ENCODE measurements at places on chromosomes 7 and 10.

- peak; percentile 61 for DNase-seq
Measured at GRCh38 chr10:100346351-100346764, 675 bp upstream of the SCD start.

DNA sequence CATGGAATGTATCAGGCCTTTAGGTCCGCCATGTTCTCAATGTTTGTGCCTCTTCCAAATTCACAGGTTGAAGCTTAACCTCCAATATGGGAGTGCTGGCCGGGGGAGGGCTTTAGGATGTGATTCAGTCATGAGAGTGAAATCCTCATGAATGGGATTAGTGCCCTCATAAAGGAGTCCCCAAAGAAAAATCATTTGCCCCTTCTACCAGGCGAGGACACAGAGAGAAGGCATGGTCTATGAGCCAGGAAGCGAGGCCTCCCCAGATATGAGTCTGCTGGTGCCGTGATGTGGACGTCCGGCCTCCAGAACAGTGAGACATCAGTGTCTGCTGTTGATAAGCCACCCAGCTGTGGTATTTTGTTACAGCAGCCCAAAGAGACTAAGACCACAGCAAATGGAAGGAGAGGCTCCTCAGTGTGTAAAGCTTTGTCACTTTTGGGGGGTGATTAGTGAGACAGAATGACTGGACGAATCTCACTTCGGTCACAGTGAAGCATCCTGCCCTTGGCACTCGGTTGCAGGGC, 231.3 kb upstream of the KLF6 start:
- DNase-seq: no peak

- peak; percentile 25 for DNase-seq
Measured at GRCh38 chr10:83991986-83992753, 147.1 kb upstream of the GHITM start.

DNA sequence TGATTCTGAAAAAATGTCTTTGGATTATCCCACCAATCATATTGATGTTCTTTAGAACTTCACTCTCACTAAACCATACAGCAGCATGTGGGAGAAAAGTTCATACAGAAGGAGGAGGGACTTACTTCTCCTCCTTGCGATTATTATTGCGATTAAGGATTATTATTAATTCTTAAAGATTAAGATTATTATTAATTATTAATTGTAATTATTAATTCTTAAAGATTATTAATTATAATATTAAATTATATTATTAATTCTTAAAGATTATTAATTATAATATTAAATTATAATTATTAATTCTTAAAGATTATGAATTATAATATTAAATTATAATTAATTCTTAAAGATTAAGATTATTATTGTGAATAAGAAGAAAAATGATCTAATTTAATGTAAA, 80.5 kb downstream of the MACC1 start:
- no peak for DNase-seq

- DNase-seq: no peak
Measured at GRCh38 chr7:139995017-139995915, 67.5 kb downstream of the PARP12 start.

DNA sequence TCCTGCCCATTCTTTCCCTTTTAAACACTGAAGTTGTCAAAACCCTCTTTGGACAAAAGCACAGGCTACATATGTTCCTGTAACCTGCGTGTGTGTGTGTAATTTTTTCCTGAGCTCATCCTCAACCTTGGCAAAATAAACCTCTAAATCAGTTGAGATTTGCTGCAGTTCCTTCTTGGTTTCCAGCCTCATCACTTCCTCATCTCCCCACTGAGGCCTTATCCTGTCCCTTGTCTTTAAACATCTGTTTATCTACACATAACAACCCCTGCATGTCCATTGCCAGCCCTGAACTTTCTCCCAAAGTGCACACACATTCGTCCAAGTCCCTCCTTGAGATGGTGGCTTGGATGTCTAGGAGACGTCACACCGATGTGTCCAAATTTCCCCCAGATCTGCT, 35.5 kb downstream of the LYZL2 start:
- DNase-seq: no peak

- no peak for DNase-seq
Measured at GRCh38 chr10:13439313-13440184, 89.3 kb downstream of the BEND7 start.

GRCh38 chr7:371779-372545, 82.0 kb downstream of the FOXL3 start:
- peak; percentile 68 for DNase-seq

- DNase-seq: no peak
Measured at GRCh38 chr7:6260291-6261187, 11.9 kb downstream of the CYTH3 start.

DNA sequence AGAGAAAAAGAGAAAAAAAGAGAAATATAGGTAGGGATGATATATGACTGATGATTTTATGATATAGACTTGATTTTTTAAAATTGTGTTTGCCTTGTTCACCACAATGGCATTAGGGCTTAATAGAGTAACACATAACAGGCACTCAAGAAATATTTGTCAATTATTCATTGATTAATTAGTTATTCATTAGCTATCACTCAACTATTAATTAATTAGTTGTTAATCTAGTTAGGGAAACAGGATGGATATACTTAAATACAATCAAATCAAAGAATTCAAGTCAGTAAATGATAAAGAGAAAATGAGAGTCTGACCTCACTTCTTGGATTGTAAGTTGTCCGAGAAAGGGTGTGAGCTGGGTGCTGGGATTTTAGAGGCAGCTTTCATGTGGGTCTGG, 15.1 kb upstream of the CALD1 start:
- DNase-seq: no peak

GRCh38 chr7:139153832-139154231, 44.3 kb upstream of the ZC3HAV1 start:
- peak; percentile 61 for DNase-seq

- peak; percentile 39 for DNase-seq
Measured at GRCh38 chr10:96585736-96586418, 935 bp downstream of the TM9SF3 start.

GRCh38 chr10:110918269-110918642, 724 bp downstream of the BBIP1 start:
- peak; percentile 91 for DNase-seq

- DNase-seq: peak; percentile 60
Measured at GRCh38 chr10:9302140-9302746, 1247.8 kb downstream of the GATA3 start.

DNA sequence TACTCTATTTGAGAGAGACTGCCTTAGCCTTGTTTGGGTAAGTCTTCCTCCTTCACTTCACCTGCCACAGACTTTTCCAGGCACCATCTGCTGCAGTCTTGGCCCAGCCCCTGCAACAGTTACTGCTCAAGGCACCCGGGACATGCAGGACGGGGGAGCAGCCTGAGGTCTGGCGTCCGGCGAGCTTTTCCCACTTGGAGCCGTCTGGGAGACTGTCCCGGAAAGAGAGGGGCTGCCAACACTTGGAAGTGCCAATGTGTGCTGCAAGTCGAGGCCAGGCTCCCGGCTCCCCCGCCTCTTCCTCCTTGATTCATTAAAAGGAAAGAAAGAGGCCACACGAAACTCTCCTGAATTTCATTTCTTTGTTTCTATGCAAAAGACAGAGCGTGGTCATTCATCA, 13.7 kb downstream of the HTRA1 start:
- no peak for DNase-seq

GRCh38 chr10:100788002-100788903, 42.9 kb downstream of the PAX2 start:
- DNase-seq: no peak

GRCh38 chr7:2355705-2356008, 1.0 kb downstream of the EIF3B start:
- DNase-seq: no peak
